Camera-type eye (tissue), 1 donor: ENCODE measurements at places on chromosomes 12 and 14. TPM values are rescaled to one million over a fixed set of nuclear protein-coding genes. Genes with fewer than 3 reads are reported as not detected.

The KRT72 gene
- total RNA-seq, result not detected

The KRT82 gene
- total RNA-seq, result not detected

The SLC38A4 gene
- total RNA-seq, result 0.88 TPM

The ABHD4 gene
- total RNA-seq, result 24.5 TPM

The PTGER2 gene
- 7.5 TPM for total RNA-seq

The TMEM30B gene
- total RNA-seq, result 6.3 TPM

The HELB gene
- 14.5 TPM for total RNA-seq

The ZNF84 gene
- total RNA-seq, result 94.9 TPM

The TSPAN8 gene
- total RNA-seq, result 1.4 TPM

The LTB4R gene
- 2.7 TPM for total RNA-seq

The VDR gene
- total RNA-seq, result 0.88 TPM

The PLXNC1 gene
- total RNA-seq, result 73.7 TPM

The STYK1 gene
- total RNA-seq, result 1.2 TPM

The PRB2 gene
- not detected for total RNA-seq

The CFAP251 gene
- 6.0 TPM for total RNA-seq

The GEMIN2 gene
- total RNA-seq, result 35.5 TPM

The DICER1 gene
- total RNA-seq, result 144 TPM

The SPIC gene
- not detected for total RNA-seq

The LRRK2 gene
- total RNA-seq, result 19.8 TPM

The IAPP gene
- total RNA-seq, result not detected

The KCNK10 gene
- total RNA-seq, result 1.3 TPM

The SDR9C7 gene
- total RNA-seq, result 0.38 TPM

The NYNRIN gene
- 47.5 TPM for total RNA-seq

The P2RX2 gene
- total RNA-seq, result not detected

The NAB2 gene
- 26.2 TPM for total RNA-seq

The CLEC4A gene
- 1.2 TPM for total RNA-seq

The TMPRSS12 gene
- not detected for total RNA-seq

The LALBA gene
- total RNA-seq, result not detected

The RIPK3 gene
- 4.4 TPM for total RNA-seq

The ACYP1 gene
- 31.5 TPM for total RNA-seq

The CMKLR1 gene
- 4.0 TPM for total RNA-seq

The ORAI1 gene
- 8.4 TPM for total RNA-seq

The AQP6 gene
- 1.9 TPM for total RNA-seq

The GNB3 gene
- 223 TPM for total RNA-seq

The DHRS2 gene
- 0.77 TPM for total RNA-seq
